Panc1 (cell line): ENCODE measurements at places on chromosomes 5 and 9. TPM values are rescaled to one million over a fixed set of nuclear protein-coding genes. Genes with fewer than 3 reads are reported as not detected.

GRCh38 chr9:113775749-113776148 is 100.4 kb upstream of the ZNF618 start:
- no peak for DNase-seq

DNA sequence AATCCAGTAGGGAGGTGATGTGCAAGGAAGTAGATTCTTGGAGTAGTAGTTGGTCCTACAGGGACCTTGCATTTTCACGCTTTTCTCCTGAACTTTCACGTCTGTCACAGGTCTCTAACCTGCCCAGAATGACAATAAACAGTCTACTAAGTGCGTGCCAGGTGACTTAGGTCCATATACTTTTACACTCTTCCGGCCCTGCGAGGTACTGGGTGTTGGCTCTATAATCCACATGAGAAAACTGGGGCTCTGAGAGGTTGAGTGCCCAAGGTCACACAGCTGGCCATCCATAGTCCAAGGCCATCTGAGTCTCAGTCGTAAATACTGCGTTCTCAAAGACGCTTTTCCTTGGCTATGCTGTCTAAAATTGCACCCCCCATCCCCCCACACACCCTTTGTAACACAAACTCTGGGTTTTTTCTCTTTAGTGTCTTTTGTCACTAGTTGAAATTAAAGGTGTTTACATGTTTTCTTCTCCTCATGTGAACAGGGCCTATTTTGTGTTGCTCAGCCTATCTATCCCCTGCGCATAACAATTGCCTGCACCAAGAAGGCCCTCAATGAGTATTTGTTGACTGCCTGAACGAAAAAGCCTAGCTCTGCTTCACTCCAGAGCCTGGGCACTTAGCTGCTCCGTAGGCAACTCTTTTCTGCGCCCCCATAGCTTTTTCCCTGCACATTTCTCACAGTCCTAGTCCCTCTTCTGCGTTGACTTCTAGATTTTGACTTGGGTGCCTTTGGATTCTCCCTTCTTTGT is 943 bp downstream of the SFXN1 start:
- DNase-seq: no peak

The LRRC14B gene
- total RNA-seq: 0.82 TPM

DNA sequence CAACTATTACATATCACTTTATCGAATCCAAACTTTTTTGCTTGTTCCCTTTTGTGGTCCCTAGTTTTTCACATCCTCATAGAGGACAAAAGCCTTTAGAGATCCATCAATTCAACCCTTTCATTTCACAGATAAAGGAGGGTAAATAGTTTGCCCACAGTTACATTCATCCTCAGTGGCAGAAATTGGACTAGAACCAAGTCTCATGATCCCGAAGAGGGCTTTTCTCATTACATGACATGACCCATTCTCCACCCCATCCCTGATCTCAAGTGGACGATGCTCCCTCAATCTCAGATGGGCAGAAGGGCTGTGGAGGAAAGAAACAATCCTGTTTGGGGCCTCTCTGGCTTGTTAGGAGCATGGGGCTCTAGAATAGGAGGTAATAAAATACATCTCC is 23.1 kb downstream of the TICAM2 start:
- DNase-seq: no peak

The HMGXB3 gene
- total RNA-seq: 56.2 TPM

GRCh38 chr5:180074462-180074861 is 2.9 kb upstream of the RNF130 start:
- DNase-seq: no peak

DNA sequence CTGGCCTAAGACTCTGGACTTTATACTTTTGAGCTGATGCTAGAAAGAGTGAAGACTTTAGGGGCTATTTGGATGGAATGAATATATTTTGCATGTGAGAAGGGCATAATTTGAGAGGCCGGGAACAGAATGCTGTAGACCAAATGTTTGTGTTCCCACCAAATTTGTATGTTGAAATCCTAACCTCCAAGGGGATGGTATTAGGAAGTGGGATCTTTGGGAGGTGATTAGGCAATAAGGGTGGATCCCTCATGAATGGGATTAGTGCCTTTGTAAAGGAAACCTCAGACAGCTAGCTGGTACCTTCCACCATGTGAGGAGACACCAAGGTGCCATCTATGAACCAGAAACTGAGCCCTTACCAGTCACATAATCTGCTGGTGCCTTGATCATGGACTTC is 165.1 kb upstream of the S1PR3 start:
- no peak for DNase-seq

The SAXO1 gene
- total RNA-seq: not detected

The LIX1 gene
- total RNA-seq: not detected

The SLC45A2 gene
- not detected for total RNA-seq

The KLHL9 gene
- total RNA-seq: 7.4 TPM

GRCh38 chr9:69996967-69997366 is 46.7 kb upstream of the MAMDC2 start:
- DNase-seq: no peak

DNA sequence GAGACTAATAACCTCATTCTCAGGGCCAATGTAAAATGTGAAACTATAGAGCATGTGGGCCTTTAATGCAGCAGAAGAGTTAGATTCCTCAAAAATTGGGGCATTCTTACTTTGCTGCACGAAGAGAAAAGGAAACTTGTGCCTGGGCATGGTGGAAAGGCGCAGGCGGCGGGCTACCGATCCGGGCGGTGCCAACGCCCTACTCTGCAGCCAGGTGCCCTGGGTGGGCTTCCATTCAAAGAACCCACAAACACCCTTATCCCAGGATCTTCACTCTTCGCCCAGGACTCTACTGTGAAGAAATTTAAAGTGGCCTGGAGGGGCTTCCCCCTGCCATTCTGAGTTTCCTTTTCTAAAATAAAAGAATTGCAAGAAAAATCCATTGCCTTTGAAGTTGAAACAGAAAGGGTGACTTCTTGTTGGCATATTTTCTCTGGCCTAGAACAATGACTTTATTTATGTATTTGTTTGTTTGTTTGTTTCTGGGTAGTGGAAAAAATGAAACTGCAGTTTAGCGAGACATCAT is 124.9 kb downstream of the TMEM161B start:
- no peak for DNase-seq

GRCh38 chr5:168851902-168852321 is 272.7 kb upstream of the PANK3 start:
- DNase-seq: no peak

The NR2F1 gene
- total RNA-seq: 49.5 TPM

The CAST gene
- 212 TPM for total RNA-seq

DNA sequence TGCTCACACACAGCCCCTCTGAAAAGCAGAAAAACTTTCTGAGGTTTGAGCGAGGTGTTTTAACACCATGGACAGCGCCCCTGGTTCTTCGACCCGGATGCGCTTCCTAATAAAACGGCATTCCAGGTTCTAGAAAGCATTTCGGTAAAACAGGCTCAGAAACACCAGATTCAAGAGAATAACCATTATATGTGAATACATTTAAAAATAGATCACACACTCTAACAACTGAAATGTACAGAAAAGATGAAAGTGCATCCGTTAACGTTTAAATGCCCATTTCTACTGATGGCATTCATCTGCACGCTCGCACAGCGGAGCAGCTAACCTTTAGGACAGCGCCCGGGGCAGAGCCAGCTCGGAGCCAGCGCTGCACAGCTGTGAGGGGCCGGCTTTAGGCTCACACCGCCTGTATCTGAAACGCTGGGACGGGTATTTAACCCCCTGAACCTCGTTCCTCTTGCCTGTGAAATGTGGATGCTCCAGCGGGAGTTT is 26.3 kb upstream of the TENT4A start:
- DNase-seq: no peak

The POU5F2 gene
- total RNA-seq: 0.39 TPM

DNA sequence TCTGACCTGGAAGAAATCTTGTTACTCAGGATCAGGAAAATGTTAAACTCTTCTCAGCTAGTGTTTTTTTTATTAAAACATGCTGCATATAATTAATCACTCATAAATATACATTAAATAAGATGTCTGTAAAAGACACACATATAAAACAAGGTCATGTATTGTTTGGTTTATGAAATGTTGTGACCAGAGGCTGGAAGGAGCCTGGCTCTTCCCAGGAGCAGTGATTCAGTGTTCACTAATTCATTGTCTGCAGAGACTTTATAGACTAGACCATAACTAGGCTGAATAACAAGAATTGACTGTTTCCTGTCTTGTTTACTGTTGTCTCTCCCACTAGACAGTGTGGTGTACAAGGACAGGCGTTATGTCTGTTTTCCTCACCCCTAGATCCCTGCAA is 49.1 kb upstream of the ANKRD55 start:
- DNase-seq: no peak

The CDKN2A gene
- not detected for total RNA-seq

DNA sequence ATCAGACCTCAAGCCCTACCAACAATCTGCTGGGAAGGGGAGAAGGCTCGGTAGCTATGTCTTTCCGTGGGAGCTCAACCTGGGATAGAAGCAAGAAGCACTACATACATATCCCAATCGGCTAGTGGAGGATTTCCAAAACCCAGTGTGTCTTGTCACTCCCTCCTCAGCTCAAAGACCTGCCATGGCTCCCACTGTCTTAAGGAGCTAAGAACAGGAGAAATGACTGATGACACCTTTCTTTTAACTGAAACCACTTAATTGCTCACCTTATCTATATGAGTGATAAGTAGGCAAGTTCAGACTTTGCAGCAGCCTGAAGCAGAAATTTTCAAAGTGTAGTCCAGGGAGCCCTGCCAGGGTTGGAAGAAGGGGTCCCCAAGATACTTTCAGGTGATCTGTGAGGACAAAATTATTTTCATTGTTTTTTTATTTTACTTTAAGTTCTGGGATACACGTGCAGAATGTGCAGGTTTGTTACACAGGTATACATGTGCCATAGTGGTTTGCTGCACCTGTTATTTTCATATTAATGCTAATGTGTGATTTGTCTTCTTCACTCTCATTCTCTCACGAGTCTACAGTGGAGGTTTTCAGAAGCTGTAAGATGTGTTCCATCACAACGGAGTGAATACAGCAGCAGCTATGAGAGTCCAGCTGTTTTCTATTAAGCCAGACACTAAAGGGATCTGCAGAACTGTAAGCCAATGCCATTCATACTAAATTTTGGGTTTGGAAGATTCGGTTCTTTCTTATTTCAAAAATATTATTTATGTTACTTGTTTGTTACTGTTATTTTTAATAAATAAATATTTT is 41.4 kb downstream of the PAX5 start:
- no peak for DNase-seq

The AQP7 gene
- total RNA-seq: 0.26 TPM

DNA sequence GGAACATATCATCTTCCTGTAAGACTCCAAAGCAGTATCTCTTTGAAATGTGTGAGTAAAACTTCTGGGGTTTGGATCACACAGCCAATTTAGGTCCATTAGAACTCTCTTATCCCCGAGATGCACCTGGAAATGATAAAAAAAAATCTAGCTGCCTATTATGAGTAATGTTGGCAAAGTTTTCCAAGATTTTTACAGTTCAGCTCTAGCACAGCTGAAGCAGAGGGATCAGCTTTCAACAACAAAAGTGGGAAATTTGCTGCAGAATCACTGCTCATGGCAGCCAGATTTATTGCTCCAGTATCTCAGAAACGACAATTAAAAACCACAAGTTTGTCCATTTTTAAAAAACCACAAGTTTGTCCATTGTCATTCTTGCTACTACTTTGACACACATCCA is 292.2 kb downstream of the IRX2 start:
- DNase-seq: no peak

DNA sequence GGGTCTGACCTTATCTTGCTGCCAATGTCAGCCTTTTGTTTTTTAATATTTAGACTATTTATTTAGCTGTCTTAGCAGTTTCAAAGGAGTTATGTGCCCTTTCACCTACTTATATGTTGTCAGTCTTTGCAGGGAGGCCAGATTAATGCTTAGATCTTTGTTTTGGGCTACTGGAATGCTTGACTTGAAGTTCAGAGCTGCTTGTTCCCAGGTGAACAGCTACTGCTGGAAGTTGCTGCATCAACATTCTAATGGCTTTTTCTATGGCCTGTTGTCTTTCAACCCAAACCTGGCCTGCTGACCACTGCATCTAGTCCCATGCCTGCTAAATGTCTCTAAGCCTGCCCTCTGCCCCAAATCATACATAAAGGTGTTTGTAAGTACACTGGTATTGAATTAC is 3.0 kb downstream of the SLC22A5 start:
- DNase-seq: no peak

- no peak for DNase-seq
These were observed 154.9 kb upstream of the DAPK1 start for GRCh38 chr9:87342743-87343142.

The SLC46A2 gene
- total RNA-seq: not detected

The CMBL gene
- 43.2 TPM for total RNA-seq

DNA sequence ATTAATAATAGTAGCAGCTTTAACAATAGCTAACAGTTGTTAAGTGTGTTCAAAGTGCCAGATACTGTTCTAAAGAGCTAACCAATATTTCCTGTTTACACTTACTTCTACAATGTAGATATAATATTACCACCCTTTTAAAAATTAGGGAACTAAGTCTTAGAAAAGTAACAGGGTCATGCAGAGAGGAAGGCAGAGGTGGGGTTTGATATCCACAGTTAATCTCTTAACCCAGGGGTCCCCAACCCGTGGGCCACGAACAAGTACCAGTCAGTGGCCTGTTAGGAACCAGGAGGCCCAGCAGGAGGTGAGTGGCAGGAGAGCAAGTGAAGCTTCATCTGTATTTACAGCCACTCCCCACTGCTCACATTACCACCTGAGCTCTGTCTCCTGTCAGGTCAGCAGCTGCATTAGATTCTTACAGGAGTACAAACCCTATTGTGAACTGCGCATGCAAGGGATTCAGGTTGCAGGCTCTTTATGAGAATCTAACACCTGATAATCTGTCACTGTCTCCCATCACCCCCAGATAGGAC is 89.1 kb downstream of the ACTL7B start:
- no peak for DNase-seq

DNA sequence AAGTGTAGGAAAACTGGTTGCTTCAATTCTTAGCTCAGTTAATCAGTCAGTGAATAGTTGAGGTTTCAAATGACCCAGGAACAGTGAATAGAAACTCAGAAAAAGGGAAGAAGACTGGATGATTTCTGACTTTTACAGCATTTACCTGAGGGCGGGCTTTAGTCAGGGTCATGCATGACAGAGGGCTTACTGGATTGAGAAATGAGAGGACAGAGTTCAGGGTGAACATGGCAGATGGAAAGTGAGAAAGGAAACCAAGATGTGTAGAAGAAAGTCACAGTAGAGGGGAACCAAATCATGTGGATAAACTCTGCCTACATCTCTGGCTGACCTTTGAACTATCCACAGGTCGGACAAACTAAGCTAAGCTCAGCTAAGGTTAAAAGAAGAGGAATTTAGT is 596.0 kb downstream of the SEMA5A start:
- no peak for DNase-seq

DNA sequence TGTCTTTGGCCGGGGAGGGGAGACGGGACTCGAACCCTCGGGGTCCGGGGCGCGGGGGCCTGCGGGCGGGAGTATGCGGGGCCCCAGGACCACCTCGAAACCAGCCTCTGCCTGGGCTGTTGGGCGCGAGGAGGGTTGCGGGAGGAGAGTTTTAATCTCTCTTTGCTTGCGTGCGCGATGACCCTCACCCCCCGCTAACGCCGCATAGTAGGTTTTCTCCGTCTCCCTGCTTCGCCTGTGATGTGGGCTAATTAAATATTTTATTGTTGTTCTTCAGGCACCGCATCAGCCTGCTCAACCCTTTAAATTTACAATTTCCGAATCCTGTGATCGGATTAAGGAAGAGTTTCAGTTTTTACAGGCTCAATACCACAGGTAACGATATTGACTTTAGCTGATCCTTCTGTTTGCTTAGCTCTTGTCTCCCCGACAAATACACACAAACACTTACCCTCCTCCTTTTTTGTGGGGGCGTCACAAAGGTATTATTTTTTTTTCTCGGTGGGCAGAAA is 1.7 kb downstream of the TLE4 start:
- no peak for DNase-seq

GRCh38 chr9:107288701-107289100 is 5.6 kb downstream of the RAD23B start:
- no peak for DNase-seq

The CYLC2 gene
- not detected for total RNA-seq
